A172 (cell line): ENCODE measurements at places on chromosomes 2 and 18.

DNA sequence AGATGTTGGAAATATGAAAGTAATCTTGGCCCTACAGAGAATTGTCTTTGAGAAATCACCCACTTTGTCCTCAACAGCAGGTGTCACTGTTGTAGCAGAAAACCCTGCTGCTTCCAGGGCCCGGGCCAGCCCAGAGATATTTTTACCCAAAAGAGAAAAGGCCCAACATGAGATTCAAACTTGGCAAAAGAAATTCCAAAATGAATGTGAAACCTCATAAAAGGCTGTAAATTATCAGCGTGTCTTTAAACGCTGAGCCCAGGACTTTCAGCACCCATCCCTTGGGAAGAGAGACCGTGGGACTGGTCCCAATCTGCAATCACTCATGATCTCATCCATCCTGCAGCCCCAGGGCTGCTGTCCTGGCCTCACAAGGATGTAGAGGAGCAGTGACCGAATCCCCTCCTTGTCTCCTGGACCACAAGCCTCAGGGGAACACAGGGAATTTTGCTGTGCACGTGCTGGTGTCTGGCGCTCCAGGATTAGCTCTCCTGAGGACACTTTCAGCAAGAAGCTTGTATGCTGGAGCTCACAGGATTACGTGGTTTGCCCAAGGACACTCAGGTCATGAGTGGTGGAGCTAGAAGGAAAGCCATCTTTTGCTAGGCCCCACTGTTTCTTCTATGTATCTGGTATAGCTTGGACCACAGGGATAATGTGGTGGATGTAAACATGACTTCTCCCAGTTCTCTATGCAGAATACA, 202.1 kb downstream of the RNF144A start:
- peak; percentile 32 for DNase-seq

GRCh38 chr2:111239107-111239506, 118.4 kb downstream of the BCL2L11 start:
- no peak for DNase-seq

- DNase-seq, result no peak
Observed at GRCh38 chr2:151056870-151057269, 204.8 kb downstream of the RBM43 start.

GRCh38 chr2:201904538-201905420, 98.4 kb downstream of the CDK15 start:
- DNase-seq, result no peak

DNA sequence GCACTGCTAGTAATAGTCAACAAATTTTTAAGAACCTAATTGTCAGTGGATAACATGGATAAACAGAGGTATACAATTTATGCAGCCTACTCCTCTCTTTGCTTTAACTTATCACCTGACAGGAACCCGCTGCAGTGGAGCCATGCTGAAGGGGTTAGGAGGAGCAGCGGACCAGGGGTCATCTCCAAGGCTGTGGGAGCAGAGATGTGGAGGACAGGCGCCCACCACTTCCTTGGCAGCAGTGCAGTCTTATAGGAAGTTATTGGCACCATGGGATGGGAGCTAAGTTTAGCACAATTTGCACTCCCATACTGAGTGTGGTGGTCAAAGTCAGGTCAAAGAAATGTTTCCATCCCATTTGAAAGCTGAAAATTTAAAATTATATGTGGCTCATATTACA, 35.6 kb downstream of the HDLBP start:
- DNase-seq, result no peak

GRCh38 chr2:196012314-196012713, 56.3 kb downstream of the DNAH7 start:
- no peak for DNase-seq

- peak; percentile 4 for DNase-seq
Observed at GRCh38 chr2:144162652-144163051, 357.3 kb downstream of the ZEB2 start.

GRCh38 chr2:56681659-56682396, 498.0 kb downstream of the CCDC85A start:
- peak; percentile 73 for DNase-seq

- DNase-seq, result no peak
Observed at GRCh38 chr2:51483720-51484119, 451.8 kb upstream of the NRXN1 start.

- no peak for DNase-seq
Observed at GRCh38 chr2:101037161-101037755, 35.2 kb downstream of the RPL31 start.

DNA sequence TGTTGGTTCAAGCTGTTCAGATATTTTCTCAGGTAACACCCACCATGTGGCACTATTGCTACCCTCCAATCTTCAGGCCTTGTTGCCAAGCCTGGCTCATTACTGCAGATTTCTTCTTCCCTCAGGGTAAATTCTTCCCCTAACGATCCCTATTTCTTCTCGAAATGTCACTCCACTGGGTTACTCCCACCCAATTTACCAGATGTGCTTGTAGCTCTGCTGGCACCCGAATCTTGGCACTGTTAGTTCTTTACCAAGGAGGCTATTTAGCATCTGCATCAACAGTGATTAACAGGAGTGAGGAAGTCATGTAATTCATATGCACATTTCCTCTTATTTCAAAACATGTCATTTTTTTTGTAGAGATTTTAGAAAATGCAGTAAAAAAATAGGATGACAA, 217.1 kb upstream of the CYRIA start:
- no peak for DNase-seq

DNA sequence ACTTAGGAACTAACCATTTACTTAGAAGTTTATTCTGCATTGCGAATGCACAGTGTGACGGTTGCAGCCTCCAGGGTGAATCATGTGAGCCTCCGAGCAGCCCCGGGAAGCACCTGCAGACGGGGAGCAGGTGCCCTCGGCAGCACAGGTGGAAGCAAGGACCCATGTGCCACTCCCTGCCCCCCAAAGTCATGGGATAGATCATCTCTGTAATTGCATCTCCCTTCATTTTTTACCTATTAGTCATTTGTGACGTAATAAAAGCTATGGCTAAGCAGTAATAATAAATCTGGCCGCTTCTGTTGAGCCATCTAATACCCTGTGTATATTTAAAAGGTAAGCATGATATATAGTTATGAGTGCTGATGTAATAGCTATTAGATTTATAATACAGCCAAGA, 97.2 kb downstream of the PTGR3 start:
- DNase-seq, result peak; percentile 34

DNA sequence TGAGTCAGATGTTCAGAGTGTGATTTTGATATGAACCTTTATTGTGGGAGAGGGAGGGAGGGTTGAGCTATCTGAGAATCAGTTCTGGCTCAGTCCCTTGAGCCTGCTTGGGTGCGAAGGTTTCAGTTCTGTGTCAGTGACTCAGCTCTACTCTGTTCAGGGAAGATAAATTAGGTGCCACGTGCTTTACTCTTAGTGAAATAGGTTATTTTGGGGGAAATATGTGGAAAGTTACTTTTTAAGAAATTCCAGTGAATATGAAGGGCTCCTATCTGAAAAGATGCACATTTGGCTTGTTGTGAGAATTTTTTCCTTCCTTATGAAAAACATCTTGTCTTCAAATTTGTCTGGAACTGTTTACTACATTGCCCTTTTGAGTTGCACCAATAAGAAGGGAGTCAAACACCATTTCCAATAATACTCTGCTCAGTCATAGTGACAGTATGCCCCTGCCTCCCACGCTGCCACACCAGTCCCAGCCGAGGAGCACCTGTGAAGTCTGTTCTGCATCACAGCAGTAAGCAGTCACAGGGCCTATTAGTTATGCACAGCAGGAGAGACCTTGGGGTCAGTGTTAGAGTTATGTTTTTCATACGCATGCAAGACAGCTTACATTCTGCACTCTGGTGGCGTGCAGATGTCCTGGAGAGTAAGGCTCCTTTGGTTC, 32.8 kb upstream of the DNAH7 start:
- peak; percentile 40 for DNase-seq

GRCh38 chr2:20823917-20824316, 1.0 kb upstream of the LDAH start:
- no peak for DNase-seq
